ENCODE measurements at places on chromosomes 4 and X.

DNA sequence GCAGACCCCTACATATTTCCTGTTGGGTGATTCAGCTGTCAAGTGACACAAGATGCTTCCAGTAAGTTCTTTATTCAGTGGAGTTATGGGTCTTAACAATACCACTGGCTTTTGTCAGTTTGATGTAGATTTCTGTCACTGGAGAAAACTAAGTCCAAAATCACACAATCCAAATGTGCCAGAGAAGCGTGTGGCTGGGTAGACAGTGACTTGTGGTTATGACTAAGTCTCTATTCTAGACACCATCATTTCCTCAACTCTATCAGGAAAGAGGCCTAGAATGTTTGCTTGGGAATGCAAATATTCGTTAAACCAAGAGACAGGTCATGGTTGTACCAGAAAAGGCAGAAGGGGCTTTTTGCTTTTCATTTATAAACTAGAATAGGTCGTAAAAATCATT is 54.4 kb upstream of the HS3ST1 start:
- DNase-seq: no peak

DNA sequence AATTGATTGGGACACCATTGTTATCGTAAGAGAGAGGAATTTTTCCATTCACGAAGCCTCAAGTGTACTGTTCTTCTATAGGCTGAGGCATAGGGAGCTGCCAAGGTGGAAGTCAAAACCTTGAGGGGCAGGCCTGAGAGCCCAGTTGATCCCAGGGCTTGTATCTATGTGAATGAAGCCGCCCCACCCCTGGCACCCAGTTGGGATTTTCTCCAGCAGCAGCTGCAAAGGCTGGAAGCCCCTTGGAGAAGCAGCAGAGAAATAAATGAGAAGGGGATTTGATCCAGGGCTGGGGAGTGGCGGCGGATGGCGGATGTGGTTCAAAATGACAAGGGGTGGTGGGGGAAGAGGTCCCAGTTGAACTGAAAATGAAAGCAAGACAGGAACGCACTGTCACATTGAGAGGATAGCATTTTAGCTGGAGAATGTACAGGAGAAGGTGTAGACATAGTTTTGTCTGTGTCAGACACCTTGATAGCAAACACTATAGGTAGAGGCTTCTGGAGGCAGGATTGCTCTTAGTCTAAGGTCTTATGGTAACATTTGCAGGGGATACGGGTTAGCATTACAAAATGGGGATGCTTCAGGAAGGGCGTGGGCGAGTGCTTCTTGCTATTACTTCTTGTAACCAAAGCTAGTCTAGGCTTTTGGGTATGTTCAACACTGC is 32.6 kb downstream of the DOCK11 start:
- DNase-seq: no peak

GRCh38 chr4:11232015-11232414 is 196.7 kb downstream of the HS3ST1 start:
- no peak for DNase-seq

GRCh38 chrX:107721318-107721717 is 54.3 kb downstream of the TSC22D3 start:
- no peak for DNase-seq

- no peak for DNase-seq
These were observed 3.0 kb downstream of the SLIT2 start for GRCh38 chr4:20254511-20255250.

- no peak for DNase-seq
These were observed 33.4 kb upstream of the MSMO1 start for GRCh38 chr4:165293927-165294649.

- DNase-seq: no peak
These were observed 207.5 kb upstream of the FAM9B start for GRCh38 chrX:9241427-9241826.

GRCh38 chr4:140342620-140343019 is 30.8 kb upstream of the SCOC start:
- DNase-seq: no peak

- DNase-seq: no peak
These were observed 97.8 kb upstream of the ANK2 start for GRCh38 chr4:112951362-112952312.

DNA sequence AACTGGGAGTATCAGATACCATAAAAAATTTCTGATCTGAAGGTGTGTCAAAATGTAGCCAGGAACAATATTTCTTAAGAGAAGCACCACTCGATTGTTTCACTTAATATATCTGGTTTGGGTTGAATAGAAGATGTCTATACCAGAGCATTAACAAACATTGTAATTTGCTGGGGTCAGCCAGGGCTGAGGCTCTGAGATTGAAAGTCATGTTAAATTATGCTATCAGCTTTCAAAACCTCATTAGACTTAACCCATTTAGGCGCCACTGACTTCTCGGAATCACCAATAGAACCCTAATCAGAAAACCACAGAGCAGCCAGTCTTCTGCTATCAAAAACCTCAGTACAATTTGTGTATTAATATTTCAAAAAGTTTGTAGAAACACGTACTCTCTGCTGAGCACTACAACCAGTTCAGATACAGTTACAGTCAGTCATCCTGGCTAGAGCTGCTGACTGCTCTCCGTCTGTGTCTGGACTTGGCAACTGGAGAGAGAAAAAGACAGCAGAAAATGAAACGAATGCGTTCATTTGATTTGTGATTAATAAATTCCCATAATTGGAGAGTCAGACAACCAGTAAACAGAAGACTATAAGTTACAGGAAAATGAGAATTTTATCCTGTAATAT is 848.6 kb upstream of the PABPC4L start:
- DNase-seq: no peak

DNA sequence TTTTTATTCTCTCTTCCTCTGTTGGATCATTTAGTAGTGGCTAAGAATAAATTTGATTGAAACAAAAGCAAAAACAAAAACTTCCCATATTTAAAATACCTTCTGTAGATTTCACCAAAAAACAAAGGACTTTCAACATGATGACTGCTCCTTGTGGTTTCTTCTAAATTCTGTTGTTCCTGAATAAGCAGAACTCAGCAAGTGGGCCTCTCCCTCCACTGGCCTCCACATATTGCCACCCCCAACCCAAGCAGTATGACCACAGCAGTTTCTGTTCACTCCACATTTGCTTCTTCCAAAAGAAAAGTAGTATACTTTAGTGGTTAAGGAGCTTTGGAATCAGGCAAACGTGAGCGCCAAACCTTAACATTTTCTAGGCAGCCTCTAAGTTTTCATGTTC is 114.7 kb downstream of the COX18 start:
- DNase-seq: no peak

DNA sequence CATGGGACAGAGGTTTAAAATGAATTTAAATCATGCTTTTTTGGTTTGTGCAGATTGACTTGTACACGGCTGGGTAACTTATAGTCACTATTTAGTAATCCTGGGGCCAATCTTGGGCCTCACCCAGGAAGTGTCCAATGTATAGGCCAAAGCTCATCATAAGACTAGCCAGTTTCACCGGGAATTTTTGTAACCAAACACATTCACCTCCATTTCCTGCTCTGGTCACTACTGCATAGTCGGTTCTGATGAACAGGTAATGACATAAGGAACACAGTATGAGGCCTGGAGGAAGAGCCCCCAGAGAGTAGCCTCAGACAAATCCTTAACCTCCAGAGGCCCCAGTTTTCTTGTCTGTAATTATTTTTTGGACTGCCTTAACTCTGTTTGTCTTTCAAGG is 81.9 kb downstream of the HPRT1 start:
- DNase-seq: no peak

GRCh38 chr4:166655231-166655630 is 579.1 kb downstream of the SPOCK3 start:
- DNase-seq: no peak

- DNase-seq: no peak
These were observed 137.5 kb upstream of the ANXA3 start for GRCh38 chr4:78414116-78414515.

DNA sequence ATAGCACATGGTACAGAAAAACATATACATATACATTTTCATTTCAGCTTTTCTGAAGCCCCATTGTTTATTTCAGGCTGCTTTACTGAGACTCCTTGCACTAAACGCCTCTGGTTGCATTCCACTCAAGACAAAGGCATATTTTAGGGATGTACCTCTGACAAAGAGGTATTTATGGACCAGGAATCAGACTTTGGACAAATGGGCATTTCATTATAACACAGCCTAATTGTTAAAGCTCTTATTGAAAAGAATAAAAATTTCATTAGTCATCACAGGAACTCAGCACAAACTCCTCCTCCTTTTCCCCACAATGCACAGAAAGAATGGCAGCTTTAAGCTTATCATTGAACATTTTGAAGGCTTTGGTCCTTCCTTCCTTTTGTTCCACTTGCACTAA is 62.9 kb upstream of the UGT8 start:
- no peak for DNase-seq

- DNase-seq: no peak
These were observed 108.8 kb downstream of the NFKB1 start for GRCh38 chr4:102610007-102610406.

DNA sequence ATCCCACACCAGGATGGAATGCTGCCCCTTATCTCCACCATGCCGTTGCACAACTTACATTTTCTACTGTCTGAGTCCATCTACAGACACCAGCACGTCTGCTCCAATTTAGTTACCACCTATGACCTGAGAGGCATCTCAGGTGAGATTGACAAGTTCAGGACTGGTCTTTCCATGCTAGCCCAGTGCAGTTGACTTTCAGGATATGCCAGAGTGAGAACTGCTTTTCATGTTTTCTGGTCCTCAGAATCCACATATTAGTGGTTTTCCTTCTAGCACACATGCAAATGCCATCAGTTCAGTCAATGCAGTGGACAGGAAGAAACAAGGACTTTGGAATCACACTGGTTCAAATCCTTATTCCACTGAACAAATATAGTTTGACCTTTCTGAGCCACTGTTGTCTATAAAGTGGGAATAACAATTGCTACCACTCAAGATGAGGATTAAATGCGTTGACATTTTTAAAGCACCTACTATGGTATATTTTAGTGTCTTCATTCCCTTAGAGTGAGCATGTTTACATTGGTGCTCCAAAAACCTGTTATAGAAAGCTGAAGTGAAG is 38.1 kb upstream of the ANXA3 start:
- no peak for DNase-seq

DNA sequence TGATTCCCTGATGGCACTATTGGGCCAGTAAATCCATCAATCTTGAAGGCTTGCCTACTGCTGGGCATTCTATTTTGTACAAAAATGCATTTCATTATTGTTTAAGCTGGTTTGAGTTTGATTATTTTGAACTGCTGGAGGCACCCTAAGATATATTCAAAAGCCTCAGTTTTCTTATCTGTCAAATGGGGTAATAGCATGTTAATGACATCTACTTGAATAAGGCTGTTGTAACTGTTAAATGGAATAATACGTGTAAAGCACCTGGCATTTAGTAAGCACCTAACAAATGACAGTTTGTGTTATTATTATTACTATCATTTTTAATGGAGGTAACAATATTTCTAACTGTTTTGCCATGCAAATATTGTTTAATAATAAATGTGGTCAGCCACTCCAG is 6.9 kb upstream of the SMIM43 start:
- no peak for DNase-seq

DNA sequence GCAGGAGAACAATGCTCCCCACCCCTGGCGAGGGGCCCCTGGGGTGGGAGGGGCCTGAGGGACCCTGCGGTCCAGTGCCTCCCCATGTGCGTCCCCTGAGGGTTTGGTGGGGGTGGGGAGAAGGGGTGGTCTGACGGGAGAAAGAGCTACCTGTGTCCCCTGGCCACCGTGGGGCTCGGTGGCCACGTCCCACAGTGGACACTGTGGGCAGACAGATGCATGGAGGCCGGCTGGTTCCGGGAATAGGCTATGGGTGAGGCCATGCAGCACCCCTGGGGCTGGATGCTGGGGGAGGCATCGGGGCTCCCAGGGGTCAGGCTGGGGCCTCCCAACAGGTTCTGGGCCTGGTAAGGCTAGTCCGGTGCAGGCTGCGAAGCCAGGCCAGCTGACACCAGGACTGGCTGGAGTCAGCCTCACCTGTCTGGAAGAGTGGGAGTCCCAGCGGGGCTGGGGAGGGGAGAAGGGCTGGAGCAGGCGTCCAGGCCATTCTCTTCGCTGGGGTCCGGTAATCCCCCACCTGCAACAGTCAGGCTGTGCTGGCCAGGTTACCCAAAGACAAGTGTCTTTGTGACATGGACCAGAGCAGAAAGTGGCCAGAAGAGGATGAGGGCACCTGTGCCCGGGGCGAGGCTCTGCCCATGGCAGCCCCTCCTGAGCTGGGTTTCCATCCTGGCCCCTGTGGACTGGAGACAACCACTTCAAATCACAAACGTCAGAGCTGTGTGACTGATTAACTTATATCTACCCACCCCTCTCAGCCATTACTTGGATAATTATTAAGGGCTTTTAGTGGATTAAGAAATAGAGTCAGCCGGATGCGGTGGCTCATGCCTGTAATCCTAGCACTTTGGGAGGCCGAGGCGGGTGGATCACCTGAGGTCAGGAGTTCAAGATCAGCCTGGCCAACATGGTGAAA is 1.4 kb upstream of the FAM53A start:
- no peak for DNase-seq

DNA sequence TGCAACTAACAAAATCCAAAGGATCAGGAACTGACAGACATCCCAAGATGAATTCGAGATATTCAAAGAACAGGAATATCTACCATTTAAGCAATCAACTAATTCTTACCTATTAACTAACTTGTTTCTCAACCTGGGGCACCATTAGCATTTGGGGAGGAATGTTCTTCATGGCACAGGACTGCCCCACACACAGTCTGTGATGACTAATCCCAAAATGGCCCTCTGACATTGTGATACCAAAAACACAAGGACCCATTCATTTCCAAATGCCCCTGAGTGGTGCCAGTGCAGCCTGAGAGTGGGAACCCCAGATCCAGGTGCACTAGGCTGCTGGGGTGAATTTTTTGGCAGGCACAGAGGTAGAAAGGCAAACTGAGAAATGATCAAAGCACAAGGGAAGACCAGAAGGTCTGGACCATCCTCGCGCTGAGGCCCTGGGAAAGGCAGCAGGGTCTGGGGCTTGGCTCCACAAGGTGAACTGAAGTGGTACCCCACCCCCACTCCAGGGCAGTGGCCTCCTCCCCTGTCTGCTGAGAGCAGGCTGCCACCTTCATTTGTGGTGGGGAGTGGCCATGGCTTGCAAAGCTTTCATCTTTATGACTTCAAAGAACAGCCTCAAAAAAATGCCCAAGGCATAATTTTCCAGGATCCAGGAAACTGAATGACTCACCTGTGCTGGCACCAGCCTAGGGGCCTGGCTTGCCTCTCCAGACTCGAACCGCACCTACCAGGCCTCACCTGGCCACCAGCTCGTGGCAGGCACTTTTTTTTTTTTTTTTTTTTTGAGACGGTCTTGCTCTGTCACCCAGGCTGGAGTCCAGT is 122.4 kb downstream of the BCOR start:
- no peak for DNase-seq

GRCh38 chr4:168863719-168864647 is 146.1 kb downstream of the CBR4 start:
- DNase-seq: no peak

- DNase-seq: no peak
These were observed 30.7 kb downstream of the EREG start for GRCh38 chr4:74395633-74396032.

GRCh38 chr4:27271555-27271954 is 410.9 kb downstream of the STIM2 start:
- DNase-seq: no peak

DNA sequence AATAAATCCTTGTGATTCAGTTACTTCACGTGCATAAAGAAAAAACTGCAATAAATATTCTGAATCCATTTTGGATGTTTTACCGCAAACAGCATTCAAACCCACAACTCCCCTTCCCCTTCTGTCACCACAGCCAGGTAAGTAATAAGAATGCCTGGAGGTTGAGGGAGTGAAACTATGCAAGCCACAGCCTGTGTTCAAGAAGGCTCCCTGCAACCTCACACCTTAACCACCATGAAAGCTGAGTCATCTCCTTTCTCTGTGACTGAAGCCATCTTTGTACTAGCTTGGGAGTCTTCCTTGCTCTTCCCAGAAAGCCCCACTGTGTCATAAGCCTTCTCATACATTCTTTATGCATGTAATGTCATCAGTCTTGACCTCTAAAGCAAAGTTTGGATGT is 297.0 kb upstream of the PUDP start:
- no peak for DNase-seq

Measured in right renal pelvis (tissue), 4 donors.